NCI-H524 (cell line): ENCODE measurements at places on chromosomes 6 and 20.

GRCh38 chr6:2072453-2072852, 173.0 kb downstream of the GMDS start:
- DNase-seq = no peak

GRCh38 chr6:45438849-45439406, 61.2 kb upstream of the SUPT3H start:
- DNase-seq = no peak

- no peak for DNase-seq
These were observed 15.9 kb downstream of the NRN1 start for GRCh38 chr6:5990786-5991185.

DNA sequence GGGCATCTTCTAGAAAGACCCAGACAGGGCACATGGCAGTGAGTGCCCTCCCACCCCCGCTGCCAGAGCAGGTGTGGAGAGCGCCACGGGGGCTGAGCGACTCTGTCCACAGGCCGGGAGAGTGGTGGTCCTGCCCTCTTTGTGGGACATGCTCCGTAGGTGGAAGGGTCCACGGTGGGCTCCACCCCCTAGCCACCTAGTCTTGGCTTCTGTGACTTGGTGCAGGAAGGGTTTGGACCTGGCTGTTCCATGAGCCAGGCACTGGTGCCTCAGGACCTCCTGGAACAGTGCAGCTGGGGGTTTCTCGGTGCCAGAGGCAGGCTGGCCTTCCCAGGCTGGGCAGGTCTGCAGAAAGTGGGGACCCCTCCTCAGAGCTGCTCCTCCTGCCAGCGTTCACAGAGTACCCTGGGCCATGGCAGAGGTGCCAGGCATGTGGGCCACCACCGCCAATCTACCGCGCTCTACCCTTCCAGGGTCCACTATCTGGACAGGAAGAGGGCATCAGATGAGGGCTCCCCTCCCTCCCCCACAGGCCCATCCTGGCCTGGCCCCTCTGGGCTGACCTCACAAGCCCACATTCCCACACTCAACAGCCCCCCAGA, 23.0 kb downstream of the SLCO4A1 start:
- DNase-seq = no peak

DNA sequence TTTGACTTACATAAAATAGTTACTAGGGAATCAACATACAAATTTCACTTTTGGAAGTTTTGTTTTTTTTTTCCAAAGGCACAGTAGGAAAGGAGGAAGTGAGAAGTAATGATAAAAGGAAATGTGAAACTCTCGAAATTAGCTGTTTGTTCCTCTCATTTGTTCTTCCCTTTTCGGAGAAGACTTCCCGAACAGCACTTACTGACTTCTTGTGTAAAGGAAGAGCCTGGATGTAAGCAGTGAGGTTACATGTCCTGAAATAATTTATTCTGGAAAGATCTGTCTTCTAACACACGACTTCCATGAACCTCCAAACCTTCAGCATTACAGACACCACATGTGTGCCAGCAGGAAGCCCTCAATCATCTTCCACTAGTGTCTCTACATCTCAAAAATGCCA, 59.1 kb downstream of the KIF16B start:
- no peak for DNase-seq

DNA sequence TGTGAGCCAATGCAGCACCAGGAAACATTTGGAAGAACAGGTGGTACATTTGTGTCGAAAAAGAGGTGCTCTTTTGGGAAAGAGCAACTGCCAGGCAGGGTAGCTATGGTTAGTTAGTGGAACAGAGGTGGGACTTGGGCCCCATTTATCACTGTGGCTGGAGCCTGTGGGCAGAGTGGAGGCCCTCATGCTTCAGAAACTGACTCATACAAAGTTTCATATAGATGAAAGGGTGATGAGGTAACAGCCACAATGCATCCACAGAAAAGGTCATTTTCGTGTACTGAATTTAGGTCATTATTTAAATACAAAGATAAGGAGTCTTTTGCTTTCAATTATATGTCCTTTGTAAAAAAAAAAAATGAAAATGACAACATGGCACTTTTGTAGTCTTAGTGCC, 76.4 kb upstream of the HS3ST5 start:
- peak; percentile 31 for DNase-seq

GRCh38 chr20:10338426-10339180, 95.4 kb downstream of the MKKS start:
- DNase-seq = no peak

DNA sequence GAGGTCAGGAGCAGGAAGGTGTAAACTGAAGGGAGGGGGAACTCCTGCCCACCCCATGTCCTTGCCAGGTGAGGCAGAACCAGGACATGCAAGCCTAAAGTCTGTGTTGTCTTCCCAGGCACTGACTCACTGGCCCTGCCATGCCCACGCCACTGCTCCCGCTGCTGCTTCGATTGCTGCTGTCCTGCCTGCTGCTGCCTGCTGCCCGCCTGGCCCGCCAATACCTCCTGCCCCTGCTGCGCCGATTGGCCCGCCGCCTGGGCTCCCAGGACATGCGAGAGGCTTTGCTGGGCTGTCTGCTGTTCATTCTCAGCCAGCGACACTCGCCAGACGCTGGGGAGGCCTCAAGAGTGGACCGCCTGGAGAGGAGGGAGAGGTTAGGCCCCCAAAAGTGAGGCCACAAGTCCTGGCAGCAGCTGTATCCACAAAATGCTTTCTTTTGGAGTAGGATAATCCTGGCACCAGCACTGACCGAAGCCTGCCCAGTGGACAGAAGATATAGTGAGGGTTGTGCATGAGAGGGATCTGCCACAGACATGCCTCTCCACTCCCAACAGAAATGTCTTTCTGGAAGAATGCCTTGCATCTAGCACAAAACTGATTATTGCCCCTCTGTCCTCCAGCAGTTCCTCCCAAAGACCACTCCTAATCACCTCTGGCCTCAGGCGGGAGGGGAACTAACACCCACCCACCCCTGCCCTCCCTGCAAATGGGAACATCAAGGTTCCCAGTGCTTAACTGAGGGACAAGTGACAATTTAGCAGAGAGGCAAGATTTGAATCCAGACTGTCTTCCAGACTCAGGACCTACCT, 812 bp downstream of the MYMX start:
- no peak for DNase-seq

GRCh38 chr6:170250455-170250854, 40.4 kb downstream of the DLL1 start:
- DNase-seq = no peak

DNA sequence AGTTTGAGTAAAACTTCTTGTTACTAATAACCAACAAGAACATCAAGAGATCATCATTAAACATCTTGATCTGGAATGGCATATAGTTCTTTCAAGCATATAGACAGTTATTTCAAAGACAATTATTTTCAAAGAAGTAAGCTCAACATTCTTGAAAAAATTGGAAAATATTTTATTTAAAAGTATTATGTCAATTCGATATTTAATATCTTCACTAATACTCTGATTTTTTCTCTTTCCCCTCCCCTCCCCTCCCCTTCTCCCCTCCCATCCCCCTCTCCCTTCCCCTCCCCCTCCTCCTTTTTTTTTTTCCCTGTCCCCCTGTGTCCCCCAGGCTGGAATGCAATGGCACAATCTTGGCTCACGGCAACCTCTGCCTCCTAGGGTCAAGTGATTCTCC, 82.8 kb downstream of the SASH1 start:
- DNase-seq = no peak

- DNase-seq = no peak
These were observed 307.1 kb upstream of the FLRT3 start for GRCh38 chr20:14644306-14645097.

- DNase-seq = no peak
These were observed 83.2 kb downstream of the DLL1 start for GRCh38 chr6:170207586-170208181.

DNA sequence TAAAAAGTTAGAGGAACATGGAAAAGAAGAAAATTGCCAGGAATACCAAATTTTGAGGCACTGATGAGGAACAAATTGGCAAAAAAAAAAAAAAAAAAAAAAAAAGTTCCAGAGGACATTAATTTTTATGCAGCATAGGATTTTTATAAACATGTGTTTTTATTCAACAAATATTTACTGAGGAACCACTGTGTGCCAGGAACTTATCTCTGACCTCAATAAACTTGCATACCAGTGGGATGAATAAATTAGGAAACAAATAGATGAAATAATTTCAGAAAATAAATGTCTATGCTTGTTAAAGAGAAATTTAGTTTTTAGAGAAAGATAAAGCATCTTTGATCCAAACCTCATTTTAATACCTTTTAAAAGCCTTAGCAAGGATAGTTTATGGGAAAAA, 175.1 kb downstream of the PDE10A start:
- no peak for DNase-seq

- no peak for DNase-seq
These were observed 215.5 kb upstream of the SNX9 start for GRCh38 chr6:157607317-157608109.

- DNase-seq = no peak
These were observed 93.0 kb upstream of the POPDC3 start for GRCh38 chr6:105272786-105273185.

DNA sequence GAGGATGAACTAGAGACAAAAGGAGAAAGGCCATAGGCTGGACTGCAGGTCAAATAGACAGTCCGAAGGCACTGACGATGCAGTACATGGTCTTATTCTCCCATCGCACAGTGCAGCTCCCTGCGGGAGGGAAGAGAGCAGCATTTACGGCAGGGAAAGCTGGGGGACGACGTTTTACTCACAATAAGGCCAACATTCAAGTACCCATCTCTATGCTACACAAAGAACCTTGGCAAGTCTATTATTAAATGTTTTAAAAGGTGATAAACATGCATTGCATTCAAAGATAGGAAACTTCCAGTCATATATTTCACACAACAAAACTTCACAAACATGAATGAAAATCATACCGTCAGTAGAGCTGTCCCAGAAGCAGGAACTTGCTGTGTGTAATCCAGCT, 7.8 kb downstream of the DYNLT1 start:
- DNase-seq = no peak

DNA sequence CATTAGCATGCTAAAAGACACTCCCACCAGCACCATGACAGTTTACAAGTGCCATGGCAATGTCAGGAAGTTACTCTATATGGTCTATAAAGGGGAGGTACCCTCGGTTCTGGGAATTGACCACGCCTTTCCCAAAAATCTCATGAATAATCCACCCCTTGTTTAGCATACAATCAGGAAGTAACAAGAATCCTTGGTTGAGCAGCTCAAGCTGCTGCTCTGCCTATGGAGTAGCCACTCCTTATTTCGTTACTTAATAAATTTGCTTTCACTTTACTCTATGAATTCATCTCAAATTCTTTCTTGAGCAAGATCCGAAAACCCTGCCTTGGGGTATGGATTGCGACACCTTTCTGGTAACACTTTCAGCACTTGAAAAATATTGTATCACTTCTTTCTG, 243.0 kb downstream of the BMP2 start:
- DNase-seq = no peak

DNA sequence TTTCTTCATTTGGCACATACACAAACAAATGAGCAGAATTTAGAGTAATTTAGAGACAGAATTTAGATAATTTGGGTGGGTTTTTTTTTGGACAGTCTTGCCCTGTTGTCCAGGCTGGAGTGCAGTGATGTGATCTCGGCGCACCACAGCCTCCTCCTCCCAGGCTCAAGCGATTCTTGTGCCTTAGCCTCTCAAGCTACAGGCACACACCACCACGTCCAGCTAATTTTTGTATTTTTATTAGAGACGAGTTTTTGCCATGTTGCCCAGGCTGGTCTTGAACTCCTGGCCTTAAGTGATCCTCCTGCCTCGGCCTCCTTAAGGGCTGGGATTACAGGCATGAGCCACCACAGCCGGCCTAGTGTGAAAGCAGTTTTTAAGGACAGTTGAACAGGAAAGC, 127.8 kb downstream of the MTHFD1L start:
- no peak for DNase-seq

GRCh38 chr20:18287546-18287914, 797 bp upstream of the ZNF133 start:
- DNase-seq = peak; percentile 58

DNA sequence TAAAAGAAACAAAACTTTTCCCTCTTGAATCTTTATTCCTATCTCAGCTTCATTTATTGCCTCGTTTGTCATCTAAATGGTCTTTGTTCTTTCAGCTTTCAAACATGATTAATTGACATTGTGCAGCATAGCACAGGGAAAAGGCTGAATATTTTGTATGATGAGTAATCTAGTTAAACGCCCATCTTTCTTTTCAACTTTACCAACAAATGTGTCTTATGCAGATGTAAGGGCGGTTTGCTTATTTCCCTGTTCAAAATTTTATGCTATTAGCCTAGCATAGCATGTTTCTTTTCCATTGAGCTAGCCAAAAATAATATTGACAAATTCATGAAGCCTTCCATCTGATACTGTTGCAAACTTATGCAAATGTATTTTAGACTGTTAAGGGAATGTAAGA, 176.4 kb upstream of the AKAP12 start:
- no peak for DNase-seq

GRCh38 chr6:146258206-146258605, 229.3 kb downstream of the GRM1 start:
- DNase-seq = no peak

GRCh38 chr6:35776364-35777215, at the start of gene CLPSL2:
TSS of gene CLPSL2 (plus strand) at chr6:35776598. CDS start at chr6:35776619, 21 bp downstream.
- no peak for DNase-seq

GRCh38 chr20:53331151-53331973, 262.3 kb downstream of the ZNF217 start:
- peak; percentile 67 for DNase-seq

GRCh38 chr6:114052141-114052540, 81.2 kb upstream of the HDAC2 start:
- DNase-seq = no peak

DNA sequence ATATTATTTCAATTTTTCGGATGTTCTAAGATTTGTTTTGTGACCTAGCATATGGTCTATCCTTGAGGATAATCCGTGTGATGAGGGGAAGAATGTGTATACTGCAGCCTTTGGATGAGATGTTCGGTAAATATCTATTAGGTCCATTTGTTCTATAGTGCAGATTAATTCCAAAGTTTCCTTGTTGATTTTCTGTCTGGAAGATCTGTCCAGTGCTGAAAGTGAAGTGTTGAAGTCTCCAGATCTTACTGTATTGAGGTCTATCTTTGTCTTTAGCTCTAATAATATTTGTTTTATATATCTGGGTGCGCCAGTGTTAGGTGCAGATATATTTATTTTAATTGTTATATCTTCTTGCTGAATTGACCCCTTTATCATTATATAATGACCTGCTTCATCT, 32.2 kb upstream of the SNAP91 start:
- DNase-seq = no peak

DNA sequence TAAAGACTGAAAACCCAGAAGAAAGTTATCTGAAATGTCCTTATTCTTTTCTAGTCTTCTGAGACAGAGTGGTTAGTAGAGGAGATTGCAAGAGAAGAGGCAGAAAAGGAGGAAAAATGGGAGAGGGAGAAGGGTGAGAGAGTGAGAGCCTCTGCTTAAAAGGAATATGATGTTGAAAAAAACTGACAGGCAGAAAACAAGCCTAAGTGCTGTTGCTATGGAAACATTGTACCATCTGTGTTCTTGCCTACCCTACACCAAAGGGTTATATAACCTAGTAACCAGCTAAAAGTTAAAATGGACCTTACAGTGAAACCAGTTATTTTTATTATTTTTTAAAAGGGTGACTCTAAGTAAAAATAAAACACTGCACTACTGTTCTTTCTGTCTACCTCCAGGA, 28.3 kb upstream of the SH3BGRL2 start:
- DNase-seq = peak; percentile 15

GRCh38 chr6:105058316-105058715, 101.4 kb downstream of the LIN28B start:
- DNase-seq = no peak
